HCEC 1CT (cell line): ENCODE measurements at places on chromosomes 1 and 21.

GRCh38 chr1:245488346-245489129 is 333.8 kb downstream of the KIF26B start:
- DNase-seq, result no peak

DNA sequence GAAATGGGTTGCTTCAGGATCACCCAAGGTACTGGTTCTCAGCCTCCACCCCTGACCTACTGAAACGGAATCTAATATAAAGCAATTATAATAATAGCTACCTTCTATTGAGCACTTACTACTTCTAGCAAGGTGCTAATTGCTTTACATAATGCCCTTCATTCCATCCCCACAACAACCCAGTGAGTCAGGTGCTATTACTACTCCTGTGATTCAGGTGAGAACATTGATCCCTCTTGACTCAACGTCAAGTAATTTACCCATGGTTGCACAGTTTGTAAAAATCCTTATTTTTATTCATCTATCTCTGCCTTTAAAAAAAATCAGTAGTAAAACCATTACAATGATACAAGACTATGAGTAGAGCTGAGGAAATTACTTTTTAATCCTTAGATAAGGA is 85.2 kb downstream of the UCHL5 start:
- DNase-seq, result no peak

DNA sequence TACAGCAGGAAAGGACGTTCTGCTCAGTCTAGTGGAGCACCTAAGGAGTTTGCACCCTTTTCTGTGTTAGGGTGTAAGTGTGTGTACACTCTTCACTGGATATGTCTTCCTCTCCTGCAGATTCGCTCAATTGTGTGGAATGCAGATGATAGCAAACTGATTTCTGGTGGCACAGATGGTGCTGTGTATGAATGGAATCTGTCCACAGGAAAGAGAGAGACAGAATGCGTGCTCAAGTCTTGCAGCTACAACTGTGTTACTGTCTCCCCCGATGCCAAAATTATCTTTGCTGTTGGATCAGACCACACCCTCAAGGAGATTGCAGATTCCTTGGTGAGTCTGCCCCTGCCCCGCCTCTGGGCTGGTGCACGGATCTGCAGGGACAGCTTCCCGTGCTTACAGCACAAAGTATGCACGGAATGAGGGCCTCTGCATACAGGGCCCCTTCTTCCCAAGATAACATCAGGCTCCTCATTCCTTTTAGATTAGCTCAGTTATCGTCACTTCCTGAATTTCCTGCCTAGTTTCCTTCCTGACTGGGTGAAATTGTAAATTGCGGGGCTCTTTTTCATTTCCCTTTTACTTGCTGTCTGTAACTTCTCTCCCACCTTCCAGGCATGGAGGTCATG is 34.6 kb downstream of the CFAP57 start:
- peak; percentile 99 for DNase-seq

GRCh38 chr1:32881291-32881690 is 5.0 kb upstream of the HPCA start:
- no peak for DNase-seq

DNA sequence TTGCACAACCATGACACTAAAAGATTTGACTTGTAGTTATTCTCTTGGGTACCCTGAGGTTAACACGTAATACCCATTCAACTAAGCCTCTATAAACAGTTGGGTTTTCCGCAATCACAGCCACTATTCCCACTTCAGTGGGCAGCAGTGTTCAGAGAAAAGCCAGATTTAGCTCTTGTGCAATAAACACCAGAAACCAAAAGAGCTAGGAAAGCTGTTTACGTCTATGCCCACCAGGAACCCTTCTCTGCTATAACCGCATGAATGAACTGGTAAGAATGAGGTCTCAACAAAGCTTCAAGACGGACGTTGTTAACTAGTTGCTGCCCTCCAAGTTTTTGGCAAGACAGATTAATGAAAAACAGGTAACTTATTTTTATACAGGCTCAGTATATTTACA is 101.3 kb downstream of the SLC45A1 start:
- peak; percentile 36 for DNase-seq

DNA sequence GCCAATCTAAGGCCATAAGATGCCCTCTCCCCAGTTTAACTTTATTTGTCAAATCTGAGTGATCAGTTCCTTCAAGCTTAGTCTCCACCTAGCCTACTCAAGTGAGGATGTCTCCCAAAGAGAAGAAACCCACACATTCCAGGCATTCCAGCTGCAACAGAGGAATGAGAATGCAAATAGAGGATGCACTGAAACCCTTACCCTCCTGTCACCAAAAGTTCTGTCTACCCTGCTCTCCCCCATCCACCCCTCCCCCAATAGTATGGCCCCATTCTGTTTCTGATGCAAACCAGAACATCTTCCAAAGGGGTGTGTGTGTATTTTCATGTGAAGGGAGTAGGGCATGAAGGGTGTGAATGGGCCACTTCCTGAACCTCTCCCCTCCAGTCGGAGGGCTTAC is 3.0 kb downstream of the DUSP23 start:
- DNase-seq, result no peak

- DNase-seq, result no peak
Observed at GRCh38 chr1:14440166-14440565, 158.3 kb upstream of the KAZN start.

DNA sequence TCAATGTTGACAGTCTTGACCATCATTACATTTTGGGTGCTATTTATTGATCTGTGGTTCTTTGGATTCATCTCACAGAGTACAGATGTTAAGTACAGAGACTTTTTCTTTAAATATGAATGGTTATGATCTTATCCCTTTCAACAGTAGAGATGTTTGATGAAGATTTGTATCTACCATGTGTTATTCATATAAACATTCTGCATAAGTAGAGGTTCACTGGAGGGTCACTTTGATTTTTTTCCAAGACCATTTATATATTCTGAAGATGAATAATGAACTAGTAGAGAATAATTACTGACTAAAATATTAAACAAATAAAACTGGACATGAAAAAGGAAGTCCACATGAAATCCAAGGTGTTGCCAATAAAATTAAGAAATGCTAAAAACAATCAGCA is 28.6 kb upstream of the HUNK start:
- DNase-seq, result no peak

DNA sequence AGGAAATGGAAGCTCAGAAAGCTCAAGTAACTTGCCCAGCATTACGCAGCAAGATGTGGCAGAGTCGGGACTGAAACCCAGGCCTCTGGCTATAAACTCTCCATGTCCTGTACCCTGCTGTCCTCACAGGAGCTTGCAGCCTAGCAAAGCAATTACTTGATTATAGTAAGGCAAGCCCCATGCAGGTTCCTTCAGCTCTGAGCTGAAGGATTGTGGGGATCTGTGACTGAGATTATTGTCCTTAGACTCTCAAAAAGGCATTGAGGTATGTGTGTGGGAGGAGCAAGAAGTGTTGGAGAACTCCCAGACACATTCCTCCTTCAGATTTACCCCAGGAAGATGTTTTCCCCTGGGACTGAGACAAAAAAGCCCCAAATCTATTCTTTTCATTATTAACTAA is 124.0 kb upstream of the SPATA6 start:
- DNase-seq, result no peak

DNA sequence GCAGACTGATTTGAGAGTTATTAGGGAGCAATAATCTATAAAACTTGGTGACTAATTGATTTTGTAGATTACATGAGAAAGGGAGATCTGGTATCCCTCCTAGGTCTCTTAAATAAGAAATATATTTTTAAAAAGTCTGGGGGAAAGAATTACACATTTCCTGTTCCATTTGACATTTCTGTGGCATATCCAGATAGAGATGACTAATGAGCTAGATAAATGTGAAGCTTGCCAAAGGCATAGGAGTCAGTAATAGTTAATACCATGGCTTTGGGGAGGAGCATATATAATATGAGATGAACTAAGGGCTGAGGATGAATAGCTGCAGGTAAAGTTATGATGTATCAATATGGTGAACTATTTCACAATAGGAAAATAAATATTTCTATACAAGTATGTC is 663.7 kb downstream of the PTPRC start:
- peak; percentile 53 for DNase-seq

DNA sequence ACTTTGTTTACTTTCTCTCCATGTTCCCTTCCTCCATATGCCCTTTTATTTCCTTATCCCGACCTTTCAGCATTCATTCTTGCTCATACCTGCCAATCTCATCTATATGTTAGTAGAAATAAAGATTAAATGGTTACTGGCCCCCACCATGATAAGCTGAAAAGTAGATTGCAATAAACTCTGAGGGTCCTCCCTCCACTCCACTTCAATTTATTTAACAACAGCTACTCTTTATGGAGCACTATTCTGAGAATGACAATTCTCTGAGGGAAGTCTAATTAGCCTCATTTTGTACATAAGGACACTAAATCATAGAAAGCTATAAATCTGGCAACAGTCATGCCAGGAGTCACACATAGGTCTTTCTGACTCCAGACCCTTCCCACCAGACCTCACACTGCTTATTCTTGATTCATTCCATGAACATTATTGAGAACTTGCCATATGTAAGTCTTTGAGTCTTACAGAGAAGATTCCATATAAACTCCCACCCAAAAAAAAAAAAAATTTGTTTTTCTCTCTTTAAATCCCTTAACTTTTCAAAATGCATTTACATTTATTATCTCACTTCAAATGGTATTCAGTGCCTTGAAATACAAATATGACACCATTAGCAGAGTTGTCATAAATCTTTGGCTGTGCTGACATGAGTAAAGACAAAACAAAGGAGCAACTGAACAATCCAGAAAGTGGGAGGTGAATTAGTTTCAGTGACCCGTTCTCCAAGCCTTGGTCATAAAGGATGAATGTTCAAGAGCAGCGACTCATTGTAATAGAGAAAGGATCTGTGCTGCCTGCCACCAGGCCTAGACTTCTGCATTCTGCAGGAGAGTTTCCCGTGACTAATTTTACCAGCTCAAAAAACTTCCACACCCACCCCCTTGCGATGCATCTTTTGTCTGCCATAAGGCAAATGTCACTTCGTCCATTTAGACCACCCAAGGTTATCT is 28.5 kb downstream of the PALMD start:
- DNase-seq, result no peak

- DNase-seq, result no peak
Observed at GRCh38 chr1:227921461-227922185, 26.1 kb downstream of the WNT9A start.

GRCh38 chr1:182742780-182743179 is 46.8 kb upstream of the NPL start:
- DNase-seq, result no peak

DNA sequence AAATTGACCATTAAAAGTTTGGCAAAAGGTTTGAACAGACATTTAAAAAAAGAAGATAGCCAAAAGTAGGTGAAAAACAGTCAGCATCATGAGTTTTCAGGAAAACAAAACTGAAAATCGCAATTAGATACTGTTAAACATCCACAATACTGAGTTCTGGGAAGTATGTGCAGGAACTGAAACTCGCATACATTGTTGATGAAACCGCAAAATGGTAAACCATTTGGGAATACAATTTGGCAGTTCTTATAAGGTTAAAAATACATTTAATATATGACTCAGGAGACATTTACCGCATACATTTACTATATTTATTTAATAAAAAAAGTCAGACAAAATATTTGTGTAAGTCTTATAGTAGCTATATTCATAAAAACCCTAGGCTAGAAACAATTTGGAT is 393.2 kb downstream of the COL11A1 start:
- DNase-seq, result no peak

DNA sequence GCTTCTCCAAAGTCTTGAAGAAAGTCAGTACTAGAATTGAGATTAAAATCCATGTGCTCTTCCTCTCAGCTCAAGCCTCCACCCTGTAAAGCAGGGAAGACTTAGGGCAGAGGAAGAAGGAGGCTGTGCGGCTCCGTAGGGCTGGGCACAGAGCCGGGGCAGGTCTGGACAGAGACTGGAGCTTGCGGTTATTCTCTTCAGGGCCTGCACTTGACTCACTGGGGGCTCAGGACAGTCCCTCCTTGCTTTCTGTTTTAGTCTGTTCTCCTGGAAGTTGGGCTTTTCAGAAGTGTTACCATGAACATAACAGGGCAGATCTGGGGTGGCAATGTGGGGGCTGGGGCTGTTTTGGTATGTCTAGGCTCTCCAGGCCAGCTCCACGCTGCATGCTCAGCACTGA is 21.6 kb upstream of the TRABD2B start:
- DNase-seq, result no peak

GRCh38 chr1:154483941-154484803 is 17.8 kb upstream of the TDRD10 start:
- DNase-seq, result no peak

GRCh38 chr1:193542690-193543089 is 356.3 kb upstream of the B3GALT2 start:
- no peak for DNase-seq

DNA sequence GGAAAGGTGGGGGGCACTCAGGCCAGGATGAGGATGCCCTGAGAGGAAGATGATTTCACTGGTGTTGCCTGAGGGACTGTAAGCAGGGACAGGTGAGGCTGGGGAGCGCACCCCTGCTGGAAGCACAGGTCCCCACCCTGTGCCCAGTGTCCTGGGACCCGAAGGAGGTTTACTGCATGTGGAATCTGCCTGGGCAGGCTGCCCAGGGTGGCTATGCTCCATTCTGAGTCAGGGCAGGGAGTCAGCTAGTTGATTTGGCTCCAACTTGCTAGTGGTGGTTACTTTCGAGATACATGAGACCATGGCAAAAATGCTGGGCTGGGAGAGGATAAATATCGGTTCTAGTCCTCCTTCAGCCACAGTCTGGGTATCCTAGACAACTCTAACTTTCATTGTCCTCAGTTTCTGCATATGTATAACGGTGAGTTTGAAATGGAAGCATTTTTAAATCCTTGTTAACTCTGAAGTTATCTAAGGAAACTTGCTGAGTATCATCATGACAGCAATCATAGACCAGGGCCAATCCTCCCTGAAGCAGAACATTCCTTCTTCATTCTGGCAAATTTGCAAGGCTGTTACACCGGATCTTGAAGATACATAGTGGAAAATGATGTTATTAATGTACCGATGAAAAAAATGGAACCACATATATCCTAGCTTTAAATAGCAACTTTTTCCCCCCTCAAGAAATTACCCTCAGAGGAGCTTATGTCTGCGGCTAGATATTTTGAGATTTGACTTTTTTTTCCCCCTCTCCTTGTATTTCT is 7.7 kb downstream of the TLR5 start:
- peak; percentile 40 for DNase-seq

DNA sequence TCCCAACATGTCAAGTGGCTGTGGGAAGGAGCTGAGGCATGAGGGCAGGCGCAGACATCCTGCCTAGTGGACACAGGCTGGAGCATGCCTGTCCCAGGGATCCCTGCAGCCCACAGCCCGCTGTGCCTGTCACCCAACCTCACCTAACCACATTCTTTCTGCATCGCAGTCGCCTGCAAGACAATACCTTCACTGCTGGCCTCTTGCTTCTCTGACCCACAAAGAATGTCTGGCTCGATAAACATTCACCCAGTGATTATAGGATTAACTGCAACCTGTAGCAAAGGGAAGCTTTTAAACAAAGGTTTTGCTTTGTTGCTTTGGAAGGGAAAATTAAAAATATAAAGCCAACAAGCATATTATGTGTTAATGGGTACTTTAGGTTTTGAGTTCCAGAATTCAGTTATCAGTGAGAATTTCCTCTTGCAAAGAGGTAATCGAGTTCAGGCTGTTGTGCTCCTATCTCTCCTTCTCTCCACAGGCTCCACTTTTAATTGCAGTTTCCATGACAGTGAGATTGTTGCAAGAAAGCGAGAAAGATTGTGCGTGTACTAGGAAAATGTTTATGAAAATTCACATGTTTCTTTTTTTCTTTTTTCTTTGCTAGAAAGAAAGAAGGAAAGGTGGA is 40.0 kb upstream of the ZNF648 start:
- no peak for DNase-seq
